ENCODE measurements at places on chromosomes 7 and 10.

GRCh38 chr10:1115607-1115955 lies 59.4 kb downstream of the WDR37 start:
- DNase-seq: no peak

DNA sequence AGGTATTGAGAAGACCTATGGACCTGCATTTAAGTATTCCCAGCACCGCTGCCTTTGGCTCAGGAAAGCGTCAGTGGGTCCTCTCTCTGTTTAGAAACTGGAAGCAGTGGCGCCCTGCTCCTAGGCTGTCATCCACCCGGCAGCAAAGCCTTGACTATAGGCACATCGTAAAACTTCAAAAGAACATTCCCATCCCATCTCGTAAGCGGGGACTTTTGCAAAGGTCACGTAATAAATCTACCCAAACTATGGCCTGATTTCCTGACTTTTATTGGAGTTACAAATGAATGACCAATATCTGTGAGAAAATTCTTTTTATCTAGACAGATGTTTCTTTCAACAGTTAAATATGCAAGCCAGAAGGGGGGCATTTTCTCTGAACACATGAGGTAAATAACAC lies 115.8 kb upstream of the TCERG1L start:
- no peak for DNase-seq

DNA sequence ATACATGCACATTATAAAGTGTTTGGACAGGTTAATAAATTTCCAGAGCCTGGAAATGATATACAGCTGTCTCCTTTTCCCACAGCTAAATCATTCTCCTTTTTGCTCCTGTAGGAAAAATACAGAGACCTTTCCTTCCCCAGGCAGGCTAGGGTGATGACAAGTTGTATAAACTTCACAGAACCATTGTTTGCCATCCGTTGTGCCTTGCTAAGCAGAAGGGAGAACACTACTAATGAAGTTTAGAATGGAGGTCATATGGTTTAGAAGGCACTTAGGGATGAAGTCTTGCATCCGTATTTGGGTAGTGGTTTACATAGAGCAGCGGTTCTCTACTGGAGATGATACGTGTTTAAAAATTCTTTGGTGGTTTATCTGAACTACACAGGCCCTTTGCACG lies 46.0 kb downstream of the NAMPT start:
- DNase-seq: no peak

DNA sequence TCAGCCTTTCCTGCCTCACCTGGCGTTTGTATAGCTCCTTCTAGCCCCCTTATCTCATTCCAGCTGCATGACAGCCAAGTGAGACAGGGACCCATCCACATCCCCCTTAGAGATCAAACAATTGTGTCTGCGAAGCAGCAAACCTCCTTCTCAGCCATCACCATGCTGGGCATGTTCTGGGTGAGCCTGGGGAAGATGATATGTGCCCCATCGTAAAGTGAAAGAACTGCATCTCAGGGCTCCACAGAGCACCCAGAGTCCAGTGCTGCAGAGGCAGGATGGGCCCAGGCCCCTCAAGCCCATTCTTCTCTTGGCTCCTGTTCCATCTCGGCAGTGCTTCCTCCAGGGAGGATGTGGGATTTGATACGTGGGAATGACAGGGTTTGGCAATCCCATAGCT lies 43.2 kb downstream of the FIGNL1 start:
- no peak for DNase-seq

- DNase-seq: peak; percentile 78
These were observed 12.7 kb upstream of the LARP4B start for GRCh38 chr10:944034-944831.

Measured in common myeloid progenitor, CD34-positive (primary cell).